Right ventricle myocardium superior (tissue), 1 donor: ENCODE measurements at places on chromosomes 6 and 20. TPM values are rescaled to one million over a fixed set of nuclear protein-coding genes. Genes with fewer than 3 reads are reported as not detected.

- no peak for DNase-seq
Observed at GRCh38 chr6:18491308-18492045, 104.3 kb downstream of the RNF144B start.

DNA sequence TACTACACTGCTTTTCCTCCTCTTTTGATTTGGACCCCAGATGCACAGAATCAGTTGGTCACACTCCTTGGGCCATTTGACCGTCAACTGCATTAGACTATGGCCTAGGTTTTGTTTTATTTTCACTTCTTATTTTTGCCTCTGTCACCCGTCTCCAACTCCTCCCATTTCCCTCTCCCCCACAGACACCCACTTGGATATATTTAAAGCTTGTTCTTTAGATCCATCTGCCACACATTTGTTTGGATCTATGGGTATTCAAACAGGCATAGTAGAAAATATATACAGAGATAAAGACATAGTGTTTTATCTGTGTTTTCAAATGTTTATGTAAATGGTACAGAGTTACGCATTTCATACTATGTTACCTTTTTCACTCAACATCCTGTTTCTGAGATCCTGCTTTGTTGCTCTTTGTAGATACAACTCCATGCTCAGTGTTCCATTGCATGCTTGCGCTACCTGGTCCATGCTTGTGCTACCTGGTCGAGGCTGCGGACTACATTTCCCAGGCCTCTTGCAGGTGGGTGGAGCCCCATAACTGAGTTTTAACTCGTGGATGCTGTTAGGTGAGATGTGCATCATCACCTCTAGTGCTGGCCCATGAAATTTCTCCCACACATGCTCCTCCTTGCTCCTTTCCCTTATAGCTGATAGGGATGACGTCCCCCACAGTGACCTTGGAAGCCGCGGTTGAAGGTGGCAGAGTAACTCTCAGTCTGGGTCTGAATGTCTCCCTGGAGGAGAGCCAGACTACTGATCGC, 11.5 kb upstream of the PREX1 start:
- no peak for DNase-seq

Gene ZMYND8
- 37.7 TPM for total RNA-seq

DNA sequence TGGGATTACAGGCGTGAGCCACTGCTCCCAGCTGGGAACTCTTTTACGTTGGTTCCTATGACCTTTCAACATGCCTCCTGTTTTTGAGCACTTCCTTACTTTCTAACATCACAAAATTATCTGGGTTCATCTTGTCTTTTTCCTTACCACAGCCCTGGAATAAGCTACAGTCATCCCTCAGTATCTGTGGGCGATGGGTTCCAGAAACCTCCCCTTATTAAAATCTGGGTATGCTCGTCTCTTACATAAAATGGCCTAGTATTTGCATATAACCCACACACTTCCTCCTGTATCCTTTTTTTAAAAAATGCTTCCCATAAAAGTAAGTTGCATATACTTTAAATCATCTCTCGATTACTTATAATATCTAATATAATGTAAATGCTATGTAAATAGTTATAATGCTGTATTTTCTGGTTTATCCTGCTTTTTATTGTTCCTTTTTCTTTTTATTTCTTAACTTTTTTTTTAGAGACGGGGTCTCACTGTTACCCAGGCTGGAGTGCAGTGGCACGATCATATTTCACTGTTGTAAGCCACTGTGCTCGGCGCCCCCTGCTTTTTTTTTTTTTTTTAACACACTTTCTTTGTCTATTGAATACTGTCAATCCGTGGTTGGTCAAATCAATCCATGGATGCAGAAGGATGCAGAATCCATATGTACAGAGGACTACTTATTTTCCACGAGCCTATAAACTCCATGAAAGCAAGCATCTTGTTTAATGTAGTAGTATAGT, 9.2 kb downstream of the RPF2 start:
- no peak for DNase-seq

DNA sequence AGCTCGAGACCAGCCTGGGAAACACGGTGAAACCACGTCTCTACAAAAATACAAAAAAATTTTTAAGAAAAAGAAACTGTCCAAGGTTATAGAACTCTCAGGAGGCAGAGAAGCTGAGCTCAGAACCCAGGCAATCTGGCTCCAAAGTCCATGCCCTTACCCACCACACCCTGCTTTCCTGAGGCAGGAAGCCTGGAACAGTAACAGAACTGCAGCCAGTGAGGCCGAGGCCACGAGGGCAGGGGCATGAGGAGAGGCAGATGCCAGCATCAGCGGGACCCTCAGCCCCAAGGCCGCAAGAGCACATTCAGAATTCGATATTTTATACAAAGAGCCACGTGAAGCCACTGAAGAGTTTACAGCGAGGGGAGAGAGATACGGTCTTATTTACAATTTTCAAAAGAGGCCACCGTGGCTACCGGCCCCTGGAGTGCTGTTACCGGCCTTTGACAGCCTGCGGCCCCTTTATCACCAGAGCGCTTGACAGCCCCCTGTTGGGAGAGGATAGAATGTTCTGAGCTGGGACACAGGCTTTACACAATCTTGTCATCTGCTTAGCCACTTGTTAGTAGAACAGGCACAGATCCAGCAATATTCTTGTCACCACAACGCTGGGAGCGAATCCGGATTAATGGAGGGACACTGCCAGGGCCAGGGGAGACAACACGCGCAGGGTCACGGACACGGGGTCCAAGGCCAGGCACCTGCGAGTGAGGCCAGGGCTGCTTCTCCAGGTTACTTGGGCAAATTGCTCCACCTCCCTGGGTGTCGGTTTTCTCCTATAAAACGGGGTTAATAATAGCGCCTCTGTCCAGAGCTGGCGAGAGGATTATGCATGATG, 5.6 kb downstream of the SPATA2 start:
- DNase-seq, result no peak

Gene HAO1
- not detected for total RNA-seq

Gene PDE7B
- 18.6 TPM for total RNA-seq

- DNase-seq, result peak; percentile 80
Observed at GRCh38 chr20:58598211-58599015, 52.7 kb upstream of the STX16 start.

- no peak for DNase-seq
Observed at GRCh38 chr6:133954657-133955576, 1.9 kb downstream of the TBPL1 start.

GRCh38 chr6:127343809-127344659, 625 bp upstream of the ECHDC1 start:
- no peak for DNase-seq

GRCh38 chr6:56838965-56839364, 115.9 kb upstream of the BEND6 start:
- no peak for DNase-seq

Gene ADGRF4
- not detected for total RNA-seq
